Osteoblast (primary cell): ENCODE measurements at places on chromosomes 4 and X. TPM values are rescaled to one million over a fixed set of nuclear protein-coding genes. Genes with fewer than 3 reads are reported as not detected.

CSAG1 gene
- total RNA-seq, result not detected in 2 replicates

ELF2 gene
- total RNA-seq, result 52.1 and 54.8 TPM in 2 replicates

SSX2 gene
- not detected in 2 replicates for total RNA-seq

MTM1 gene
- 9.8 and 11.8 TPM in 2 replicates for total RNA-seq

ATXN3L gene
- total RNA-seq, result not detected in 2 replicates

DNA sequence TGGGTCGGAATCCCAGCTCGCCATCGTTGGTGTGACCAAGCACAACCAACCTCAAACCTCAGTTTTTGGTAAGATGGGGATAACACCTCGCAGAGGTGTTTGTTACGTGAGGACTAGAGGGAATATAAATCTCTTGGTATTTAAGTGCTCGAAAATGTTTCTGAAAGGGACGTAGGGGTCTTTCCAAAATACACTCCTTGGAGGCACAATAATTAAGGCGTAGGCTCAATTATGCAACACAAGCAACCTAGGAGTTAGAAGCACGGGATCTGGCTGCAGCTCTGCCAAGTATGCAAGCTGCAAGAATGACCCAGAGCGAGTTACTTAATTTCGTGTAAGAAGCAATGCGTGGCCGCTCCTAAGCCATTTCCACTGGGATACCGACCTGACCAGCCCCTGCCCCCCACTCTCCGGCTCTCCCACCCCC lies 552 bp downstream of the ADH5 start:
- peak; percentile 91 for DNase-seq

- no peak for DNase-seq
These were observed 290.6 kb upstream of the GRID2 start for GRCh38 chr4:92012899-92013867.

GRCh38 chr4:28167411-28167810 lies 1306.8 kb downstream of the STIM2 start:
- DNase-seq, result no peak

DNA sequence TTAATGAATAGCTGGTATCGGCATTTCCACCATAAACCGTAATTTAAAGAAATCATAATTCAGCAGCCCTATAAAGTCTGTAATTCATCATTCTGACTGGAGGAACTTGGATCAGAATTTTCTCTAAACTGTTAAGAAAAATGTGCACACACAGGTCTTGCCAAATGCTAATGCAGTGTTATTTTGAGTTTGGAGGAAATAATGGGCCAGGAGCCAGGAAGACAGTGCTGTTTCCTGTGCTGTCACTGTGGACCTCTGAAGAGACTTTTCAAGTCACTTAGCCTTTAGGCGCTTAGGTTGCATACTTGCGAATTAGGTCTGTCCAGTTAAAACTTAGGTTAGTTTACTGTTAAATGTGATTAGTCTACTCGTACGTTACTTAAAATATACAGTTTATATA lies 137.5 kb upstream of the ANXA3 start:
- no peak for DNase-seq

DNA sequence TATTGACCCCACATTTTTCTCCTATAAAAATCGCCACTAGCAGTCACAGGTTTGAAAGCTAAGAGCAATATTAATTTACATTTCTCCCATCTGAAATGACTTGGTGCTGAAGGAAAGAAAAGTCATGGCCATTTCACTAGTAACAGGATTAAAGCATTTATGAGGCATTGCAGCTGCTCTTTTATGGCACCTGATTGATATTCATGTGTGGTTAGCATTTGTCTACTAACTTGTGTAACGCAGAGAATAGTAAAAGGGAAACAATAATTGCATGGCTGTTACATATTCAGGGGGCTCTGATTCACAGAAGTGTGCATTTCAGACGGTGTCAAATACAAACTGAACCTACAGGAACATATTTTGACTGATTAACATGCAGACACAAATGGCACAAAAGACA lies 5.2 kb downstream of the PCDH19 start:
- DNase-seq, result no peak

GRCh38 chrX:112641449-112641848 lies 38.3 kb downstream of the LHFPL1 start:
- DNase-seq, result peak; percentile 55

GRCh38 chr4:73865431-73866096 lies 3.6 kb upstream of the CXCL1 start:
- no peak for DNase-seq

DNA sequence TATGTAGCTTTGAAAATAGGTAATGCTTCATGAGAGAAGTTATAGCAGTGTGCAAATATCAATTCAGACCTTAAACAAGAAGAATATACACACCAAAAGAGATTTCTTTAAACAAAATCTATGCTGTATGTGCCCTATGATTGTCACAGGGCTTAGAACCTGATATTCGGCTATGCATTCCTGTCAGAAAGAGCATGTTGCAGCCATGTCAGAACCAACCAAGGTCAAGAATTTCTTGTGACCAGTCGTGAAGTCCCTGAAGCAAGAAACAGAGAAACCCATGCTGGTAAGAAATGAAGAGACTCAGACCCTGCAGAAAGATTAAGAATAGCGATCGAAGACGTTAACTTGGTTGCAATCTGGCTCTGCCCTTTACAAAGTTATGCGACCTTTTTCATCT lies 210.3 kb upstream of the SPIN4 start:
- DNase-seq, result no peak

DNA sequence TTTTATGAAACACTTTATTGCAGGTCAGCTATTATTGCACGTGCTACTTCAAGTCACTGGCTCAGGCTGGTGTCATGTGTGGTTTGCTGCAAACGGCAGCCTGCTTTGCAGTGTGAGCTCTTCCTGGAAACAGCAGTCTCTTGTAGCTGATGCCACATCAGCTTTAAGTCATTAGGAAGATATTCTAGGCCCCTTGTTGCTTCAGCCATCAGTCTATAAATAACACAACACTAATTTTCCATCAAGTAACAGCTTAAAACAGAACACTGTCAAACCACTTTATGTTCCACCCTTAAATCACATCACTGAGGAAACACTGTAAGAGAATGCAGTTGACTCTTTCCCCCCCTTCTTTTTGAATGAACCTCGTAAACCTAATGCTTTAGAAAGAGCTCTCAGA lies 93.8 kb downstream of the GATB start:
- DNase-seq, result no peak

GRCh38 chr4:6961496-6962210 lies 52.0 kb downstream of the TBC1D14 start:
- peak; percentile 35 for DNase-seq

DNA sequence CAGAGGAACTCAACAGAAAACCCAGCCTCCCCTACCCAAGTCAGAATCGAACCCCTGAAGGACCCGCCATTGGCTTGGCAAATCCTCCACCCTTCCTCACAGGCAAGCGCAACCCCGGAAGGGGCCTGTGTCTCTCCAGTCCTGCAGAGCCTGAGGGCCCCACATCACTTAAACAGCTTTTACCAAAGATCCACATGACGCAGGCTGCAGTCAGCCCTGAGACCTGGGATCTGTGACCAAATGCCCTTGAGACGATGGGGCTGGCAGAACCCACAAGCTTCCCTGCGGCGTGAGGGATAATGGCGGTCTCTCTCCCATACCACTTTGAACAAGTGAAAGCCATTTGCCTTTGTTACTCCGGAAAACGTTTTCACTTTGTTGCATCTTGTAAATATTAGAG lies 54.9 kb downstream of the ACOX3 start:
- peak; percentile 81 for DNase-seq

- no peak for DNase-seq
These were observed 146.8 kb downstream of the KLHL13 start for GRCh38 chrX:117969782-117970181.

DNA sequence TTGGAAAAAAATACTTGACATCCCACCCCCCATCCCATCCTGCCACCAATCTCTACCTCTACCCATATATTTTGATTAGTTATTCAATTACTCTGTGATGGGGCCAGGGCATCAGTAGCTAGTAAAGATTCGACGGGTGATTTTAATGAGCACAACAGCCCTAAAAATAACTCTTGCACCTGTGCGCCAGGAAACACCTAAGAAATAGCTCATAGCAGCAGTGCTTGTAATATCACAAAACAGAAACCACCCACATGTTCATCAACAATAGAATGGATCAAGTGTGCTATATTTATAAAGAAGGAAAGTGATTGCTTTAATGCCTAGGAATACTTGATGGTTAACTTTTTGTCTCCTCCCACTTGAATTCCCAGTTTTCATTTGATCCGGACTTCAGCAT lies 225.6 kb upstream of the LCORL start:
- DNase-seq, result no peak

GRCh38 chrX:82384401-82384800 lies 1123.7 kb upstream of the POU3F4 start:
- no peak for DNase-seq

- no peak for DNase-seq
These were observed 28.5 kb upstream of the CRMP1 start for GRCh38 chr4:5921101-5921980.

DNA sequence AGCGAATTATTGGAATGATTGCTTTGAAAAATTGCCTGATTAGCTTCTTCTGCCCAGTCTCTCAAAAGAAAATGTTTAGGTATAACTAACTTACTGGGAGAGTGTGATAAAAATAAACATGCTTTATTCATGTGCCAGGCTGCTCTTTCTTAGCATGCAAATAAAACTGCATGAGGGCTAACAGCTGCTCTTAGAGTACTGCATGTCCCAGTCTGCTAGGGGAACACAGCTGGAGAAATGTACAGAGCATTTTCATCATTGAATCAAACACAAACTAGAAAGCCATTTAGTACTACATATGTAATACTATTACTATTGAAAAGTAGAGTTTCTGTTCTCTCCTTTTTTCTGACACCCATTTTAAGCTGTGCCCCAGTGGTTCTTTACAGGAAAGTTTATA lies 726.0 kb downstream of the GRID2 start:
- no peak for DNase-seq

GRCh38 chr4:89563431-89563830 lies 255.8 kb upstream of the GPRIN3 start:
- DNase-seq, result no peak

GRCh38 chrX:9149501-9150245 lies 115.7 kb upstream of the FAM9B start:
- DNase-seq, result no peak
